Amniotic epithelial cell (primary cell): ENCODE measurements at places on chromosomes 7 and 10.

GRCh38 chr7:47227762-47228177 is 354.1 kb downstream of the TNS3 start:
- DNase-seq: peak; percentile 90

DNA sequence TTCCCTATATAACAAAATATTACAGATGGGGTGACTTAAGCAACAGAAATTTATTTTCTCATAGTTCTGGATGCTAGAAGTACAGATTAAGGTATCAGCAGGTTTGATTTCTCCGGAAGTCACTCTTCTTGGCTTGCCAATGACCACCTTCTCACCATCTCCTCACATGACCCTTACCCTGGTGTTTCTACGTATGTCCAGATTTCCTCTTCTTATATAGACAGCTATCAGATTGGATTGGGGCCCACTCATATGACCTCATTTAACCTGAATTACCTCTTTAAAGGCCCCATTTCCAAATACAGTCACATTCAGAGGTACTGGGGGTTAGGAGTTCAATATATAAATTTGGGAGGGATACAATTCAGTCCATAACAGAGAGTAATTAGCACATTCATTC is 17.0 kb upstream of the RAPGEF5 start:
- no peak for DNase-seq

DNA sequence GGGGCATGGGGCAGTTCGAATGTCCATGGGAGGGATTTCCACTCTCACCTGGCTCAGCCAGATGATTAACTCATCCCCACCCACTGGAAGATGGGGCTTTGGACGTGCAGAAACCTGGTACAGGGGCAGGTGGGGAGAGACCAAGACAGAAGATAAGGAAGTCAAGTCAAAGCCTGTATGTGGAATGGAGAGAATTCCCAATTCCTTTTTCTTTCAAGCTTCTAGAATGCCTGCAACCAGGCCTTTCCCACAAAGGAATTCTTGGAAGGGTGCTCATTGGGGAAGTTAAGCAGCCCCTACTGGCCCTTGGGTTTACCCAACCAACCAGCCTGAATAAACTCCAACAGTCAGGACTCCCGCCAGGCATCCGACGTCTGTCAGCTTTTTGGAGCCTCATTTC is 39.1 kb downstream of the CCM2 start:
- no peak for DNase-seq

DNA sequence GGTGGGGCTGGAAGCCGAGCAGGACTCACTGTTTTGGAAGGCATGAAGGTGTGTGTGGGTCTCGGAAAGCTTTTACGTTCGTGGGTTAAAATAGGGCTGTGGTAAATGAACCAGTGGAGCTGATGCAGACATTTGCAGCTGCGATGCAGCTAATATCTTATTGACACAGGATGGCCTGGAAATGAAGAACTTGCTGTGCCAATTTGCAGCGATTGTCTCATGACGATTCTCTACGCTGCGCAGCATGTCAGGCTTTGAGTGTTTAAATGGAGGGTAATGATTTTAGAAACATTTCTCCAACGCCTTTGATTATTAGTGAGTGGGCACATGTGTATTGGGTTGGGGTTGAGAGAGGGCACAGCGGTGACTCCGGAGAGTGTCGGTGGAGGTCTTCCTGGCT is 136.0 kb downstream of the ACTR3B start:
- no peak for DNase-seq

- no peak for DNase-seq
Observed at GRCh38 chr7:46848944-46849343, 733.0 kb downstream of the TNS3 start.

DNA sequence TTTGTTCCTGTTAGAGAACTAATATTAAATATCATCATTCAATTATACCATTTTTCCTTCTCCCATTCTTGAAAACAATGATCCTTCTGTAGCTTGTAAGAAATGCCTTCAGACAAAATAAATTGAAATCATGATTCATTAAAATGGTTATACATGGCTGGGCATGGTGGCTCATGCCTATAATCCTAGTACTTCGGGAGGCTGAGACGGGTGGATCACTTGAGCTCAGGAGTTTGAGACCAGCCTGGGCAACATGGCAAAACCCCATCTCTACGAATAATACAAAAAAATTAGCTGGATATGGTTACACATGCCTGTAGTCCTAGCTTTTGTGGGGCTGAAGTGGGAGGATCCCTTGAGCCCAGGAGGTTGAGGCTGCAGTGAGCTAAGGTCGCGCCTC is 13.0 kb downstream of the CD36 start:
- DNase-seq: no peak

GRCh38 chr7:69624435-69625230 is 26.4 kb downstream of the AUTS2 start:
- DNase-seq: no peak

GRCh38 chr10:61316676-61317265 is 136.4 kb downstream of the TMEM26 start:
- DNase-seq: peak; percentile 13

DNA sequence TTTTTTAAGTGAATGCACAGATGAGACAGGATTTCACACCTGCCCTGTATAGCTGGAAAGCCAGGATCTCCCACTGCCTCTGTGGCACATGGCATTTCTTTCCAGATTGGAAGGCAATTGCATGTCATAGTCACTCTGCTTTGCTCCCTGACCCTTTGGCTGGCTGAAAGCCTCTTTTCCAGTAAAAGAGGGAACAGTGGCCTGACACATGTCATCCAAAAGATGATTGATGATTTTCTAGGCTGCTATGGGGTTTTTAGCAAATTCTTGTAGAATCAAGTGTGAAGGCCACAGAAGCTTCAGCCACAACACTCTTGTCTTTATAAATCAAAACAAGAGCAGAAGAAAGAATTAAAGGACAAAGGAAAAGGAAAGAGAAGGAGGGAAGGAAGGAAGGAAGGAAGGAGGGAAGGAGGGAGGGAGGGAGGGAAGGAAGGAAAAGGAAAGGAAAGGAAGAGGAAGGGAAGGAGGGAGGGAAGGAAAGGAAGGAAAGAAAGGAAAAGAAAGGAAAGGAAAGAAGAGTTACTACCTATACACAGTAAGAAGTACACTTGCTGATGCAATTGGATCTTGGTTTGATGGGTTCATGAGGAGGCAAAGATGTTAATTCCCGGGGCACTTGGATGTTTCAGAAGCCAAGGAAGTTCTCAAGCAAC is 158.9 kb upstream of the FRMD4A start:
- DNase-seq: no peak

GRCh38 chr7:98617051-98617959 is at the start of gene NPTX2:
Gene NPTX2 (plus strand): TSS chr7:98617285. CDS start chr7:98617462, 177 bp downstream.
- no peak for DNase-seq

DNA sequence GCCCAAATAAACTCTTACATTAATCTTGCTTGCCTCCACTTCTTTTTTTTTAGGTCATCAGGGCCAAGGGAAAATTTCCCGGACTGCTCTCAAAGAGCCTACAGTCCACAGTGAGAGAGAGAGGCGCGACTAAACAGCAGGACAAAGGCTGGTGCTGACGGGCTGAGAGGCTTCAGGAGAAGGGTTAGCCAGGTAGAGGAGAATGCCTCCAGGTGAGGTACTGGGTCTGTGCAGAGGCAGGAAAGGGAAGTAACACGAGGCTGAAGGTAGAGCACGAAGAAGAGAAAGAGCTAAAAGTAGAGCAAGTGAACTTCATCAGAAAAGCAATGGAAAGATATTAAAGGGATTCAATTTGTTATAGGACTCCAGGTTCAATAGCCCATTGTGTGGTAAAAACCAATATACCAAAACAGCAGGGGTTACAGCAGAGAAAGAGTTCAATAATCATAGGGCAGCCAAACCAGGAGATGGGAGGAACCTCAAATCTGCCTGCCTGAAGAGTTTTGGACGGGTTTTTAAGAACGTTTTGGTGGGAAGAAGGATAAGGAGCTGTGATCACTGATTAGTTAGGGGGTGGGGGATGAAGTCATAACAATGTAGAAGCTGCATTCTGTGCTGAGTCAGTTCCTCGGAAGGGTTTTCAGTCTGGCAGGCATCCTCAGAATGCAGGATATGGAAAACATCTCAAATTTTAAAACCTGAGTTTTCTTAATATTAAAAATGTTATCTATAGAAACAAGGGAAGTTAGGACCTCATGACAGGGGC is 171.5 kb downstream of the AKR1D1 start:
- peak; percentile 65 for DNase-seq

DNA sequence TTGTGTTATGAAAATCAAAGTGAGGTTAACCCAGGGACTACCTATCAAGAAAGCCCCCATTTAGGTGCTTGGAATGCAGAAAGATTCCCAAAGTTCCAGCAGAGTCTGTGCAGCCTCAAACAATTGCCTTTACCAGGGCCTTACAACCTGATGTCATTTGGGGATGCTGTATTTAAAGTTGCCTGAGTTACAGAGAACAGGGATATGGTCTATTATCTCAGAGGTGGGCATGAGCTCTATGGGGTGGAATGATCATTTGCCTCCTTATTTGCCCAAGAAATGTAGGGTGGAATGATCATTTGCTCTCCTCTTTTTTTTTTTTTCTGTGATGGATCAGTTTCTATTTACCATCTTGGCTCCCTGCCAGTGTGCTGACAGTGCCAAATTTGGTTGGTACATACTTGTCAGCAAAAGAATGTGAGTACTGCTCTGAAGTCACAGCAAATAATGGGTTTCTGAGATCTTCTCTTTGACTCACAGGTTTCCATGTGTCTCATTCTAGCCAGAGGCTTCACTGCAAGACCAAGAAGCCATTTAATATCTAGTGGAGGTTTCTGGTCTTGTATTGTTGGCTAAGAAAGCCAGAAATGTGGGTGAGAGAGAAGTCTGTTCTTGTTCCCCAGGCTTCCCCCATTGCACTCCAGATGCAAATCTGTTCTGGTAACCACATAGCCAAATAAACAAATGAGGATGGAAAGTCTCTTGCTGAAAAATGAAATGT is 45.5 kb upstream of the ZNRF2 start:
- DNase-seq: peak; percentile 43

DNA sequence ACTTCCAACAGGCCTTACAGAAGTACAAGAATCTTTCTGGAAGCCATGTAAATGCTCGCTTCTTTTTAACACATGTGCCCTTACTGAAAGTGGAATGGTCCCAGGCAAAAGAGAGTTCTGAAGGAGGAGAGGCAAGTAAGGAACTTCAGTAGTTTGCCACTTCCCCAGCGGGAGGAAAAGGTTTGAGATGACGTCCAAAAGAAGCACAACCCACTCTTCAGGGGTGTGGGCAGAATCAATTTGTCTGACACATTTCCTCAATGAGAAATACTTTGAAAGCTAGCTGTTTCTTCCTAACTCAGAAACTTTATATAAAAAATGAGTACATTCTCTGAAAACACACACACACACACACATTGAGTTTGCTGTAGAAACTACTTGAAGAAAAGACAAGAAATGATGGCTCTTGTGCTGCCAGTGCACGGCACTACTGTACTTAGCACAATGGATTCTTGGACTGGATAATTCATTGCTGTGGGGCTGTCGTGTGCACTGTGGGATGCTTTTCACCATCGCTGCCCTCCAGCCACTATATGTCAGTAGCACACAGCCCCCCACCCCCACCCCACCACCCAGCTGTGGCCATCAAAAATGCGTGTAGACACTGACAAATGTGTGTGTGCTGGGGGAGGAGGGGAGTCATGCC is 183.0 kb downstream of the SRPK2 start:
- no peak for DNase-seq

DNA sequence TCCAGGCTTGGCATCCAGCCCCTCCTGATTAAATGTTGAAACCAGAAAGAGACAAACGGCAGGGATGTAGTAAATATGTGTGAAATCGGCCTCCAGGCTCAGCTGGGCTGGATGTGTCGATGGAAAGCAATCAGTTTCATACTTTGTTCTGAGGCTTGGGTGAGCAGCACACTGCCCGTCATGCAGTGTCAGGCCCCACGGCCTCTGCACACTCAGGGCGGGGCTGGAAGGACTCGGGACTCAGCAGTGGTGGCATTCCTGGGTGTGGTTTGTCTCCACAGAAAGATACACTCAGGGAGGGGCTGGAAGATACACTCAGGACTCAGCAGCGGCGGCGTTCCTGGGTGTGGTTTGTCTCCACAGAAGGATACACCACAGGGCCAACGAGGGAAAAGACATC is 22.0 kb downstream of the ADGRA1 start:
- DNase-seq: no peak
